ENCODE measurements at places on chromosomes 4 and X. TPM values are rescaled to one million over a fixed set of nuclear protein-coding genes. Genes with fewer than 3 reads are reported as not detected.
A peak's percentile ranks its signal among the peaks of the same experiment; 100 is the strongest.

The CLDN22 gene
- not detected for total RNA-seq

The HSPA4L gene
- 4.5 TPM for total RNA-seq

The GPC3 gene
- total RNA-seq = 192 TPM

The NPY2R gene
- total RNA-seq = 1.3 TPM

The IGSF1 gene
- total RNA-seq = 0.63 TPM

DNA sequence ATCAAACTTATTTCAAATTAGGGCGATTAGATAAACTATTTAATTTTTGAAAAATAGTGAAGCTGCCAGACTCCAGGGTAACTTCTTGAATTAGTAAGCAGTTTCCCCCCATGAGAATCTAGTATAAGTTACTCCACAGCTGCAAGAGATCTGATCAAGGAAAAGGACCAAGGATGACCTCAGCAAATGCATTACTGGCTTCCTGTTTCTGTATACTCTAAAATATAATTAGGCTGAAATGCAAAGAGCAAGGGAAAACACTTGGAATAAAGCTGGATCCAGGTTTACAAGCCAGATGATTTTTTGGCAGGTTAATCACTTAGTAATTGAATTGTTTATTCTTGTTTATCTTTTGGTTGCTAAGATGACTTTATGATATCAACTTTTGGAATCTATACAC lies 13.4 kb upstream of the P2RY10 start:
- peak; percentile 23 for DNase-seq

- DNase-seq = no peak
These were observed 38.2 kb downstream of the CENPI start for GRCh38 chrX:101136235-101136634.

DNA sequence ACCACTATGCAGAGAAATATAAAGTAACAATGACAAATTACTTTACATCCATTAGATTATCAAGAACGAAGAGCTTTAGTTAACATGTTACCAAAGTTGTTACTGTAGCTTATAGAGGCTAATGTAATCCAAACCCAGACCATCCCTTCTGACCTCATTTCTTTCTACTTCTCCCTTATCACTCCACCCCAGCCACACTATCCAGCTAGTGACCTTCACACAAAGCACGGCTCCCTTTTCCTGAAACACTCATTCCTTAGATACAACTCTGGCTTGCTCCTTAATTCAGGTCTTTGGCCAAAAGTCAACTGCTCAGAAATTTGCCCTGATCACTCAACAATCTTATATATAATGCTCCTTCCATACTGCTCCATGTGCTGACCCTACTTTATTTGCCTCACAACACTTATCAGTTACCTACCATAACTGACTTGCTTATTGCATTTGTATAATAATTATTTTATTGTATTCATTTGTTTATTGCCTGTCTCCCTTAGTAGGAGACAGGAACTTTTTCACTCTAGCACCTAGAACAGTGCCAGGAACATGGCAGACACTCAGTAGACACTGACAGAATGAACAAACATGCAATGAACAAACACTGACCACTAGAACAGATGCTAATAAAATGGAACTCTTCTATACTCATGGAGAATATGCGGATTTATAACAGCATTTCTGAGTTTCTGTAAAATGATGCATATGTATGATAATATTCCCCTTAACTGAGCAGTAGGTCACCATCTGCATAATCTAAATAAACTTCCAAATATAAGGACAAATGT lies 67.6 kb downstream of the EIF4E start:
- DNase-seq = no peak

DNA sequence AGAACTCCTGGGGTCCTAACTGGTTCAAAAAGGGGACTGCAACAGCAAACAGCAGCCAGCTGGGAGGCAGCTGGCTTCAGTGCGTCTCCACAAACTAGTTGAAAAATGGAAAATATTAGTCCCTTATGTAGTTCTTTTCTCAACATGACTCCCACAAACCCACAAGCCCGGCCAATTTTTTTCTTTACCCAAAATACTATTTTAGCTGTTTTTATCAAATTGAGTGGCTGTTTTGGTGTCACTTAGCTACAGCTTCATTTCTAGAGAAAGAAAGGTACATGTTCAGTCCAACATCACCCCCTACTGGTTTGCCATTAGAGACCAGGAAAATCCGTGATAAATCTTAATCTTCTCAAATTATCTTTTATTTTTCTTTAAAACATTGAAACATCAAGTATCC lies 97.2 kb downstream of the GUCY2F start:
- DNase-seq = peak; percentile 8
